ENCODE measurements at places on chromosomes 12 and 14.
A peak's percentile ranks its signal among the peaks of the same experiment; 100 is the strongest.

GRCh38 chr12:71157601-71158233, at the start of gene TSPAN8:
Gene TSPAN8 (minus strand): TSS chr12:71157999. CDS start chr12:71157678, 321 bp downstream.
- no peak for DNase-seq

- DNase-seq: peak; percentile 84
These were observed 1.6 kb downstream of the TMEM121 start for GRCh38 chr14:105527826-105528585.

GRCh38 chr14:36579001-36579555, 3.3 kb downstream of the NKX2-8 start:
- no peak for DNase-seq

DNA sequence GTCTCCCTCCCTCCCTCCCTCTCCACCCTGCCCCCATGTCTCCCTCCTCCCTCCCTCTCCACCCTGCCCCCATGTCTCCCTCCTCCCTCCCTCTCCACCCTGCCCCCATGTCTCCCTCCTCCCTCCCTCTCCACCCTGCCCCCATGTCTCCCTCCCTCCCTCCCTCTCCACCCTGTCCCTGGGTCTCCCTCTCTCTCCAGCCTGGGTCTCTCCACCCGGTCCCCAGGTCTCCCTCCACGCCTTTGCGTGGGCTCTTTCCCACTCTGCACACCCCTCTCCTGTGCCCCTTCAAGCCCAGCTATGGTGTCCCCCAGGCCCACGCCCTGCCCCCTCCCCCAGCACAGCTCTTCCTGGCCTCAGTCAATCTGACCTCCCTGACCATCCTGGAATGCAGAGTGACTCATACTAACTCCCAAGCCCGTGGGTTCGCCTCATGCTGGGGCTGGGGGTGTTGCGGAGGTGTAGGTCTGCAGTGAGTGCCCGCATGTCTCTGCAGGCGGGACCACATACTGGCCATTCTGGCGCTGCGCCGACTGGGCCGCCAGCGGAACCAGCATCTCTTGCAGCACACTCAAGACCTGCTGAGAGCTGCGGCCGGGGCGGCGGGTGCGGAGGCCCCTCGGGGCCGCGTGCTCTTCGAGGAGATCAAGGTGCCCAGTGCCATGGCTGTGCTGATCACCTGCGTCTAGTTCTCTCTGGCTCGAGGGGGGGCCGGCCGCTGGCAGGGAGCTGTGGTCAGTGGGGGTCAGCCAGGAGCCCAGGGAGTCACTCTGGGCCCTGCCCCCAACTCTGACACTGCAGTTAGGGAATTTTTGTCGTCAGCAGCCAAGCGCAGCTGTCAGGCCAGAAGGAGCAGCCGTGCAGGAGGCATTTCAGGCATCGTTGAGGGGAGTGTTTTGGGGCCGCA, 13.5 kb upstream of the TNFAIP2 start:
- peak; percentile 61 for DNase-seq

DNA sequence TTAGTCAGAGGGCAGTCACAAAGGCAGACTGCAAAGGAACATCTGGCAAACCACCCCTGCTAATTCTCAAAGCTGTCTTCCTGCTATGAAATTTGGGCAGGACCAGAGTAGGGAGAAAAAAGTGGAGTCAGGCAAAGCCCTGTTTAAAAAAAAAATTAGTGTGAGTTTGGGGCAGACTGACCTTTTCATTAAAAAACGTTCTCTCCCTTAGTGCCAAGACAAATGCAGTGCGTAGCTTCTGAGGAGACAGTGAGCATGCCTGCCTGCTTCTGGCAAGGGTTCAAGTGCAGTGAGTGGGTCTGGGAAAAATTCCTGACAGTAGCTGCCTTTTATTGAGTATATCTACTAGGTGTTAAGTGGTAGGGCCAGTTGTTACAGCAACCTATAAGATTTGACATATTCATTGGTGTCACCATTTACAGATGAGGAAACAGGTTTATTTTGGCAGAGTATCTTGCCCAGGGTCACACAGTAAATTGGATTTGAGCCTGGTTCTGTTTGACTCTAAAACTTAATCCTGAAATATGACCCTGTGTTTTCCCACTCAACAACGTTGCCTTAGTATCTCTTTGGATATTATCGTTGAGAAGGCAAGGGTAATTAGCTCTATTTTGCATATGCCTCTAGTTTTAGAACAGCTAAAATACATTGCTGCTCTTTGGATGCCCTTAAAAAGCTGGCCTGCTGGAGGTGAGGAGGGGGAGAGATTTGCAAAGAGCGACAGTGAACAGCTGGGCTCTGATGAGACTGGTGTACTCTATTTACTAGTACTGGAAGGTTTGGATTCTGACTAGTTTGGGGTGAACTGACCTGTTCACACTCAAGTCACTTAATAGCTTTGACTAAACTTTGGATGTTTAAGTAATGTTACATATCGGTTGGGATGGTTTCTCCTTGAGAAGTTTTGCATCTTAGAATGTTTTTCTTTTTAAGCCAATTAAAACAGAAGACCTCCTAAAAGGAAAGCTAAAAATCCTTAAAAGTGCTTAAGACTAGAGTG, 72.8 kb downstream of the PAPOLA start:
- DNase-seq: no peak

DNA sequence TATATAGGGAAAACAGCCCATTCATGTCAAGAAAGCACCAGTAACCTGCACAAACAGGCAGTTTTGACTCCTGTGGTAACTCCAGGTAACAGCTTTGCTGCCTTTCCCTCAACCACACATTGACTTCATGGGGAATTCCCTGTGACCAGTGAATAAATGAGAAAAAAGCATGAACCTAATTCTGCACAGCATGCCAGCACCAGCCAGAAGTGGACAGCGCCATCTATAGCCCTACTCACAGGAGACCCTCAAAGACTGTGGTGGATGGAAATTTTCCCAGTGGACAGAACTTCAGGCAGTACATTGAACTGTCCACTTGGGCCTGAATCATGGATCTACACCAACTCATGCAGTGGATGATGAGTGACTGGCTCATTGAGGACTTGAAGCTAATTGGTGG, 152.1 kb downstream of the SLC8A3 start:
- no peak for DNase-seq

- no peak for DNase-seq
These were observed 371.7 kb upstream of the KITLG start for GRCh38 chr12:88951860-88952561.

DNA sequence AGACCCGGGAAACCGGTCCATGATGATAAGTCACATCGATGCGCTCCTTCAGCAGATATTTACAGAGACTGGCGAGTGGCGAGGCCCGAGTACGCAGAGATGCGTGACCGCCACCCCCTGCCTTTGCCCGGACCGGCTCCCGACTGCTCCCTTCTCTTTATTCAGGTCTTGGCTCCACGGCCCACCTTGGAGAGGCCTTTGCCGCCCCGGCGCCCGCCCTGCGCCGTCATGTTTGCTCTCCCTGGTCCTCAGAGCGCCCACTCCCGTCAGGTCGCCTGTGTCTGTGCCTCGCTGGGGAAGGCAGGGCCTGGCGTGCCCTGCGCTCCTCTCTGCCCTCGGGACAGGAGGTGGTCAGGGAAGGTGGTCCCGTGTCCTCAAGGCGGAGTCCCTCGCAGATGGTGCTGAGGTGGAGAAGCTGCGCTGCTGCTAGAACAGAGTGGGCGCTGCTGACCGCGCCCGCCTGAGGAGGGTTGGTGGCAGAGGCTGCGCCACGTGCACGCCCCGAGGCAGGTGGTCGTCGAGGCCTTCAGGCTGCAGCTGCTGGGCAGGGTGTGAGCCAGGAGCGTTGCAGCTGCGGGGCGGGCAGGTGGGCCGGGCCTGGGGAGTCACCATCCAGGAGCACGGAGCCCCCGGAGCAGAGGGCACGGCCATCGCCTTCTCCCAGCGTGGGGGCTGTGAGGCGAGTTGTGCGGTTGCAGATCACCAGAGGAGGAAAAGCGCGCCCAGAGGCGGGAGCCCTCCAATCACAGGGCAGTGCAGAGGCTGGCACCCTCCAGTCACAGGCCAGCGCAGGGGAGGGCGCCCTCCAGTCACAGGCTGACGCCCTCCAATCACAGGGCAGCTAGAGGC, 27.2 kb downstream of the DDX51 start:
- no peak for DNase-seq

- DNase-seq: peak; percentile 79
These were observed at the start of gene C12orf42 for GRCh38 chr12:103495469-103496456. Gene C12orf42 (minus strand): TSS chr12:103495968. CDS start chr12:103478426, 17,542 bp downstream.

DNA sequence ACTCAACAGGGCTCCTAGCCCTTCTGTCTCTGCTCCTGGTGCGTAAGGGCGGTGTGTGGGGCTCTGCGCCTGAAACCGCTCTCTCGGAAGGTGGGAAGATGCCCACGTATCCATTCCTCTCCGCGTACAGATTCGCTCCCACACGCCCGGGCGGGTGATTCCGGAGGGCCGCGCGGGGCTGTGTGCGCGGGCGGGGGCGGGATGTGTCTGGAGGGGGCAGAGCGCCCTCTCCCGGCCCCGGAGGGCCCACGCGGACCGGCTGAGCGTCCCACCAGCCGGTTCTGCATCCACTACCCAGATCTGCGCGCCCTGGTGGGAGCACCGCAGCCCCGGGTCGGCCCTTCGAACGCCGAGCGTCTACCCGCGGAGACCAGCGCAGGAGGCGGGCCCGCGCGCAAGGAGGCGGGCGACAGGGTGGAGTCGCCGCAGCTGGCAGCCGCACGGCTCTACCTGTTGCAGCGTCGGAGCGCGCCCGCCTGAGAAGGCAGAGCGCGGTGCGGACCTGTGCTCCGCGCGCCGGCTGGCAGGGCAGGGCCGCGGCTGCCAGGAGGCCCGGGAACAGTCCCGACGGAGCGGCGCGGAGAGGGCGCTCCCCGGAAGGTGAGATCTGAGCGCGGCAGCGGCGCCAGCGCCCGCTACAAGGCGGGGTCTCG, 1.4 kb upstream of the KCNK13 start:
- DNase-seq: peak; percentile 66

- DNase-seq: peak; percentile 93
These were observed 2.0 kb downstream of the KHNYN start for GRCh38 chr14:24431569-24432258.

- DNase-seq: no peak
These were observed 25.6 kb upstream of the GPHB5 start for GRCh38 chr14:63344336-63344735.

DNA sequence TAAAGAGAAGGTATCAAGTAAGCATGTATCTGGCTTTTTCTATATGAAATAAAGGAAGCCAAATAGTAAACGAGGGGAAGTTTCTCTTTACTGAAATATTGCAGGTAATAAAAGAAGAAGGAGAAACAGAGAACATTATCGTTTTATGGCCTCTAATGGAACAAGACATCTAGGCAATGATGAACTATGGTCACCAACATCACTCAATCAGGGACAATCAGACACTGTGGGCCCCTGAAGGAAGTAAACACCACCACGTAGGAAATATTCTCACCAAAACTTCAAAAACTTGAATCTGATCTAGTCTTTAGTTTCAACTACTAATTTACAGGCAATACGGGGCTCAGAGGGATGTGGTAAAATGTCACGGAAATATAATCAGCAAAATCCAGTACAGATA, 15.9 kb downstream of the HEBP1 start:
- no peak for DNase-seq

DNA sequence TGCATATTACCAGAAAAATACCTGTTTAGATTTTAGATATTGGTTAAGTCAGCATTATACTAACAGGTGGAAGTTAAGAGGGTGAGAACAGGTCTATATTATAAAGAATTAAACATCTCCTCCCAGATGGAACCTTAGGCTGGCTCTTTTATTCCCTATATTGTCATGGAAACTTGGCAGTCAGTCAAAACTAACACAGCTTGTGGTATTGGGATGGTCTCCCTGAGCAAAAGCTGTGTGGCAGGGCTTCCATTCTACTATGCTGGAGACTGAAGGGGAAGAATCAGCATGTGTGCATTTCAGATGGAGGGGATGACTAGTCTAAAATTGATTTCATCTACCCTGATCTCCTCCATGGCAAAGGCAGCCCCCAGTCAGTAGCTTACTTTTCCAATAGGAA, 66.7 kb downstream of the SMOC1 start:
- no peak for DNase-seq

- no peak for DNase-seq
These were observed 2.2 kb upstream of the SAV1 start for GRCh38 chr14:50670196-50670865.
